Activated T-helper 2 cell treated with anti-CD3 and anti-CD28 coated beads, Interferon-gamma antibody, Interleukin-2, Interleukin-4, amounts not matched to agents 10 μg/mL and 5 μg/mL and 100 μg/mL, durations not matched to agents 14 hours and 24 hours and 36 hours (primary cell): ENCODE measurements at places on chromosomes 2 and 18. TPM values are rescaled to one million over a fixed set of nuclear protein-coding genes. Genes with fewer than 3 reads are reported as not detected.

WDR43 gene
- 117 and 128 TPM in 2 replicates for total RNA-seq

PXDN gene
- 2.0 and 2.3 TPM in 2 replicates for total RNA-seq

ALPI gene
- not detected in 2 replicates for total RNA-seq

DNAH6 gene
- total RNA-seq = 0.09 and 0.14 TPM in 2 replicates

ATP8B1 gene
- not detected in 2 replicates for total RNA-seq

LOXHD1 gene
- not detected in 2 replicates for total RNA-seq

SETBP1 gene
- 27.3 and 27.4 TPM in 2 replicates for total RNA-seq

CENPA gene
- 24.3 and 27.3 TPM in 2 replicates for total RNA-seq

ZC3H8 gene
- total RNA-seq = 31.8 and 33.4 TPM in 2 replicates

EVX2 gene
- total RNA-seq = not detected in 2 replicates

ITGAV gene
- 9.8 and 10.6 TPM in 2 replicates for total RNA-seq

DSG4 gene
- total RNA-seq = not detected in 2 replicates

PRSS56 gene
- not detected in 2 replicates for total RNA-seq

AQP12B gene
- not detected in 2 replicates for total RNA-seq

FAM161A gene
- 5.0 and 5.5 TPM in 2 replicates for total RNA-seq

GCKR gene
- total RNA-seq = not detected in 2 replicates

ANKAR gene
- total RNA-seq = 4.0 and 4.1 TPM in 2 replicates

AFF3 gene
- 1.4 and 1.7 TPM in 2 replicates for total RNA-seq

AGXT gene
- not detected in 2 replicates for total RNA-seq

FZD7 gene
- 1.1 and 1.4 TPM in 2 replicates for total RNA-seq

SCN1A gene
- total RNA-seq = not detected in 2 replicates

ARHGAP25 gene
- total RNA-seq = 39.9 and 41.3 TPM in 2 replicates

LIMS2 gene
- total RNA-seq = 8.2 and 8.8 TPM in 2 replicates

METTL21A gene
- total RNA-seq = 32.1 and 35.1 TPM in 2 replicates

MEP1B gene
- 0.21 TPM in 1 of 2 replicates, not detected in the other for total RNA-seq

MAP2 gene
- total RNA-seq = not detected in 2 replicates

POTEJ gene
- not detected in 2 replicates for total RNA-seq

ITPRIPL1 gene
- total RNA-seq = 44.8 and 45.0 TPM in 2 replicates

RNU2-63P gene
- total RNA-seq = 19.7 and 21.6 TPM in 2 replicates

CFC1 gene
- not detected in 2 replicates for total RNA-seq

ALS2 gene
- total RNA-seq = 11.3 and 14.3 TPM in 2 replicates

NXPH2 gene
- not detected in 2 replicates for total RNA-seq

GNAL gene
- total RNA-seq = 0.14 and 0.52 TPM in 2 replicates

RIF1 gene
- total RNA-seq = 67.1 and 72.1 TPM in 2 replicates

TCF23 gene
- total RNA-seq = not detected in 2 replicates

POU3F3 gene
- total RNA-seq = not detected in 2 replicates

HRH4 gene
- 0.16 and 0.21 TPM in 2 replicates for total RNA-seq

CD8B2 gene
- total RNA-seq = not detected in 2 replicates

IL36RN gene
- total RNA-seq = not detected in 2 replicates
